ENCODE measurements at places on chromosomes 2 and 18.

DNA sequence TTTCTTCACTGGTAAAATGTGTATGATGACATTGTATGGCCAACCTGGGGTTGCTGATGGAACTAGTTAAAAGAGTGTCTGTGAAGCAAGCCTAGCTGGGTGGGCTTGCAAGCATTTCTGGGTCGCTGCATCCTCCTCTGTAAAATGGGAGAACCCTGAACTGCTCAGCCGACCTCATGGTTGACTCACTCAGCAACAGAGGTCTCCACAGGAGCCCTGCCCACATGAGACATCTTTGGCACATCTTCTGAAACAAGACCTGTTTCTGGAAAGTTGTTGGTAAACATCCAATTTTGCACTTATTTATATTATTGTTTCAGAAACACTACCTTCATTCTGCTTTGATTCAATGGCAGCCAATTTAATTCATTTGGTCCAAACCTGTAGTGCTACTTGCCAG lies 52.6 kb downstream of the BCL11A start:
- DNase-seq: peak; percentile 41

DNA sequence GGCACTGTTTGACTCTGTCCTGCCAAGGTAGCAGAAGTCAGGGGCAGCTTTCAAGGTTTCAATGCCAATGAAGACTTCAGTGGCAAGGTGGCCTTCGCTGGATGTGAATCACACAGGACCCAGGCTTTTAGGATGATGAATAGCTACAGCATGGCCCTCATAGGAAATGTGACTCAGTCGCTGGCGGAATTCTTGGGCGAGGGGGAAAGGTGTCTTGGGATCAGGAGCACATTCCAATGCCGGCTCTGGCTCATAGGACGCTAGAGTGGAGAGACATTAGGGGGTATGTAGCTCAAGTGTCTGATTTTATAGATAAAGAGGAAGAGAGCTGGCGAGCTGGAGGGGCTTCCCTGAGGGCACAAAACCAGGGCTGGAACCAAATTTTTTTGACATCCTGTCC lies 68.6 kb downstream of the SMIM21 start:
- DNase-seq: no peak

DNA sequence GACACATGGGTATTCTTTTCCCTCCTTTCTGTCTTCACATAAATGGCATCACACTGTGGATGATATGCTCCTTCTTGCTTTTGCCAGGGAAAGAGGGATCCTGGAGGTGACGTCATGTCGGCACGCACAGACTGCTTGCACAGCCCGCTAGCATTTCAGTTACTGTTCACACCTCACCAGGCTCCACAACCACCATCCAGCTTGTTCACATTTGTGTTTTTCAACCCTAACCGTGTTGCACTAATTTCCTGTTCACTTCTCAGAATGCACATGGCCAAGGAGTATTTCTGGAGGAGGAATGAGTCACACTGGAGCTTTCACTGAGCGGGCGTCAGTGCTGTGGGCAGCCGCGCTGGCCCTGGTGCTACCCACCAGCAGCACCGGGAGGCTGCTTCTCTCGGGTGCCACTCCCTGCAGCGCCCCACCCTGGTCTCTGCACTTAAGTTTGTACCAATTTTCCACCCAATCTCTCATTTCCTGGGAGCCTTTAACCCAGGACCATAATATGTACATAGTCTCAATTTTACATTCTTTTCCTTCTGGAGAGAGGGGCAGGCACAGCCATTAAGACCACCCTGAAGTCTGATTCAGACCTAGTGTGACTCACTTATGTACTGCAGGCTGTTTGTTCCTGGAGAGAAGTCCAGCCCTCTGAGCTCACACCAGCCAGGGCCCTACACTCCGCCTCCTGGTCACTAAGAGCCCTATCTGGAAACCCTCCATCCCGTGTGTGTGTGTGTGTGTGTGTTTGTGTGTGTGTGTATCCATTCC lies 65.1 kb downstream of the MBP start:
- DNase-seq: peak; percentile 51

- DNase-seq: no peak
Observed at GRCh38 chr2:111072220-111072871, 48.4 kb upstream of the BCL2L11 start.

DNA sequence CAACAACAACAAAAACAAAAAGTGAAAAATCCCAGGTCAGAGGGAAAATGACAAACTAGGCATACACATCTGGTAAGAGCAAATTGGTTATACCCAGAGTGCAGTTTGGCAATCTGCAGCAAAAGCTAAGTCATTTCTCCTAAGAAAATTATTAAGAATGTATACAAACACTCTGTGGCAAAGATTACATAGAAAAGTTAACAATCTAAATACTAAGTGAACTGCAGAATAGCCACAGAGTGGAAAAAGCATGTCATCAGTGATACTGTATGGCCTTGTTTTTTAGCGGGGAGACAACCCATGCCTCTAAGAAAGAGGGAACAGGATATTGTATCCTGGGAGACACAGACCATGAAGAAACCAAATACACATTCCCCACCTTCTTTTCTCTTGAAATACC lies 136.0 kb upstream of the ITGB6 start:
- no peak for DNase-seq

GRCh38 chr2:207121784-207122183 lies 44.0 kb downstream of the KLF7 start:
- DNase-seq: no peak

DNA sequence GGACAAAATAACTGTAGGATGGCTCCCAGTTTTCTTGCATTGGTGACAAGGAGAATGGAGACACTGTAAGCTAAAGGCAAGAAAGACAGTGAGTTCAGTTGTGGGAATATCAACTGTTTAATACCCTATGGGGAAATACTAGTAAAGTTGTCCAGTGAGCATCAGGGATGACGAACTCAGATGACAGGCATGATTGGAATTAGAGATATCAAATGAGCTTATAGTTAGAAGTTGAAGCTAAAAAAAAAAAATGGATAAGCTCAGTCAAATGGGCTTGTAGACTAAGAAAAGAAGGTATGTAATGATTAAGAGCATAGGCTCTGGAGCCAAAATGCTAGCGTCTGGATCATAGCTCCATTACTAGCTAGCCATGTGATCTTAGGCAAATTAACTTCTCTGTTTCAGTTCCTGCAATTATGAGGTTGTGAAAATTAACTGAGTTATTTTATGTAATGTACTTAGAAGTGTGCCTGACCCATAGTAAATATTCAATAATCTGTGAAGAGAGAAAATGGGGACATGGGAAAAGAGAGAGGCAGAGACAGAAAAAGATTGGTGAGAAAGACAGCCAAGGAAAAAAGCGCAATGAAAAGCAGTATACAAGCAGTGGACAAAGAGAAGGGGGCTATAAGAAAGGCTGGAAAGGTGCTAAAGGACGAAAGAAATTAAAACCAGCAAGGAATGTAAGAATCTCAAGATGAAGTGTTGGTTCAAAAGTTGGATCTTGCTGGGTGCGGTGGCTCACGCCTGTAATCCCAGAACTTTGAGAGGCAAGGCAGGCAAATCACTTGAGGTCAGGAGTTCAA lies 95.7 kb upstream of the SLC39A10 start:
- DNase-seq: no peak

DNA sequence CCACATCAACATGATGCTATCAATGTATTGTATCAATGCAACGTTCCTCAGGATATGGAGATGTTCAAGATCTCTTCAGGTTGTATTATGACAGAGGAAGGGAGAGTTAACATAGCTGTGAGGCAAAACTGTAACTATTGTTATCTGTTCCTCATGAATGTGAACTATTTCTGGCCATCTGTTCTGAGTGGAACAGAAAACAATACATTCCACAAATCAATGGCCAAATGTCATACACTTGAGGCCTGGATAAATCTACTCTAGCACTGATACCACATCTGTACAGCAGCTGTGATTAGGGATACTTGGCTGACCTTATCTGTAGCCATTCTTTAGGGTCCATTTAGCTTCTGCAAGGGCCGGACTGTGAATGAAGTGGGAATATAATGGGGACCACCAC lies 447.9 kb downstream of the IRS1 start:
- no peak for DNase-seq

- DNase-seq: no peak
Observed at GRCh38 chr2:42788478-42788793, 3.9 kb downstream of the HAAO start.

GRCh38 chr2:16653799-16654198 lies 11.8 kb downstream of the CYRIA start:
- no peak for DNase-seq

DNA sequence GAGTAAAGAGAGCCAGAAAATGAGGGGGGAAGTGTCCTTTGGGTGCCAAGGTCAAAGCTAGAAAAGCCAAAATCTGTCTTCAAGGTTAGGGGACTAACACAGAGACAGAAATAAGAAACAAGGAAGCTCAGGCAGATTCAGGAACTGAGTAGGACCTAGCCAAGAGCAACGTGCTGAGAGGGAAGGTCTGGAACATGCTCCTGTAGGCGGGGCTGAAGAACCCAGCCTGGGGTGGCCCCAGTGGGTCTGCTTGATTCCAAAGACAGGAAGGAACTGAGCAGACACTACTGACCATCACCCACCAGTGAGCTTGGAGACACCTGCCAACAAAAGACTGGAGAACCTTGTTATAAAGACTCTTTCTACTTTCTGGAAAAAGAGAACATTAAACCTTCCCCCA lies 105.1 kb downstream of the SP3 start:
- no peak for DNase-seq

DNA sequence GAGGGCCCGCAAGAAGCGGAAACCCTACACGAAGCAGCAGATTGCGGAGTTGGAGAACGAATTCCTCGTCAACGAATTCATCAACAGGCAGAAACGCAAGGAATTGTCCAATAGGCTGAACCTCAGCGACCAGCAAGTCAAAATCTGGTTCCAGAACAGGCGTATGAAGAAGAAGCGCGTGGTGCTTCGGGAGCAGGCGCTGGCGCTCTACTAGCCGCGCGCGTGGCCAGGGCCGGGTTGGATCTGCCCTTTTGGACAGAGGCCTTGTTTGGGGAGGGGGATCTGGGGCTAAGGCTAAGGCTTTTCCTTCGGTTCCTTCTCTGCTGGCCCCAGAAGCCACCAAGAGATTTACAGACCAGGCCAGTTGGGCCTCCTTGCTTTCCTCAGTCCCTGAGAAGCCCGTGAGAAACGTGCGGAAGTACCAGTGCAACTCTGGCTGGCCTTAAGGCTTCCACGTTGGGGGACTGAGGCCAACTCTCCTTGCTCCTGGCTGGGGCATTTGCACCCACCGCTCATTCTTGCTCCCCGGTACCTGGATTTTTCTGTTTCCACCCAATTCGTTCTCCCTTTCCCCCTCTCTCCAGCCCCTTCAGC lies 1.0 kb downstream of the HOXD12 start:
- no peak for DNase-seq

DNA sequence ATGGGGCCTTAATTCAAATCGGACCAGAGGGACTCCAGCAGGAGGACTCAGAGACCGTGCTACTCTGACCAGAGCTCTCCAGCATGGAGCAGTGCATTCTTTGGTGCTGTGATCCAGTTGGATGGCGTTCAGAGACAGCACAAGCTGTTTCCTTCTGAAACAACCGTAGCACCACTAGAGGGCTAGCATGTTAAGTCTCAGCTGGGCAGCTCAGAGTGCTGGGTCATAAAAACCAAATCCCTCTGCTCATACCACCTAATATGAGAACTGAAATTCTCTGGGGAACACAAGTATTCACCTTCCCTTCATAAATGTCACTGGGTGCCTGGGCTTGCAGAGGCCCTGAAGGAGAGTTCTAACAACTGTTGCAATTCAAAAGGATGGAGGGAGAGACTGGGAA lies 97.7 kb upstream of the TFCP2L1 start:
- DNase-seq: no peak

GRCh38 chr2:239392688-239393387 lies 8.0 kb downstream of the HDAC4 start:
- DNase-seq: no peak

- no peak for DNase-seq
Observed at GRCh38 chr18:75799449-75800330, 372.2 kb upstream of the SMIM21 start.

- DNase-seq: no peak
Observed at GRCh38 chr2:44086629-44087028, 82.0 kb upstream of the PPM1B start.

DNA sequence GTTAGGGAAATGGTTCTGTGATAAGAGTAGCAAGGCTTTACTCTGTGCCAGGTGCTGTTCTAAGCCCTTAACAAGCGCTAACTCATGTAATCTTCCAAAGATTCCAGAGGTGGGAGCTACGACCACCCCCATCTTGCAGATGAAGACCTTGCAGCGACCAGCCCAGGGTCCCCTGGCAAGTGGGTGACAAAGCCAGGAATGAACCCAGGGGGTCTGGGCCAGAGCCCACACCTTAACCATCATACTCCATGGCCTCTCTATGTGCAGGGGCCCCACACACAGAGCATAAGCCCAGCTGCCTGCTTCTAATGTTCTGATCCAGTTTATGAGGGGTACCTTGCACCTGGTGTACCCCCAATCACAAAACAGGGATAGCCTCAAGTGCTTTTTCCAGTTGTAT lies 105.3 kb downstream of the ZBTB7C start:
- DNase-seq: no peak

GRCh38 chr2:240069829-240070228 lies 16.5 kb upstream of the OR6B3 start:
- no peak for DNase-seq

DNA sequence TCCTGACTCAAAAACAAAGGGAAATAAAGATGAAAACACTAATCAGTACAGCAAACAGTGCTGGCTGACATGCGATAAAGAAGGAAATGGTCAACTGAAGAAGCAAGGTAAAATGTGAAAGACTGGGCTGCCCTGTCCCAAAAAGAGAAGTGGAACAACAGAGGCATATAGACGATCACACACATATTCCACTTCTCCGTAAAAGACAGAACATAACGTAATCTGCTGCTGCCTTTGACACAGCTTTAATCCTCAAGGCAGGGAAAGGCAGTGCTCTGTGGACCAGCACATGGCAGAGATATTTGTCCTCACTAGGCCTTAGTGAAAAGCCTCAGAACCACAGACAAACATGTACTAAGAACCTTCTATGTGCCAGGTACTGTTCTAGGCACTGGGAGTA lies 24.3 kb upstream of the REL start:
- DNase-seq: no peak

DNA sequence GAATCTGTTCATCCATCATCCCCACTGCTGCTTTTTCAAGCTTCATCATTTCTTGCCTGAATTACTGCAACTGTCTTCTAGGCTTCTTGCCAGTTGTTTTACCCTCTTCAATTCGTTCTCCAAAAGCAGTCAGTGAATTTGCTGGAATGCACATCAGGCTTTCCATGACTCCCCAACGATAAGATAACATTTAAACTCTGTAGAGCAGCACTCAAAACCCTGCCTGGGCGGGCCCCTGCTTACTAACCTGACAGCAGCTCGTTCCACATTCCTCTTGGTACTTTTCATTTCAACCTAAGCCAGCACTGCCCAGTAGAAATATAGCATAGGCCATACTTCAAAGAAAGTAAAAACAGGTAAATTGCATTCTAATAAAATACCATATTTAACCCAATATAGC lies 342.9 kb downstream of the SUCLG1 start:
- DNase-seq: no peak

DNA sequence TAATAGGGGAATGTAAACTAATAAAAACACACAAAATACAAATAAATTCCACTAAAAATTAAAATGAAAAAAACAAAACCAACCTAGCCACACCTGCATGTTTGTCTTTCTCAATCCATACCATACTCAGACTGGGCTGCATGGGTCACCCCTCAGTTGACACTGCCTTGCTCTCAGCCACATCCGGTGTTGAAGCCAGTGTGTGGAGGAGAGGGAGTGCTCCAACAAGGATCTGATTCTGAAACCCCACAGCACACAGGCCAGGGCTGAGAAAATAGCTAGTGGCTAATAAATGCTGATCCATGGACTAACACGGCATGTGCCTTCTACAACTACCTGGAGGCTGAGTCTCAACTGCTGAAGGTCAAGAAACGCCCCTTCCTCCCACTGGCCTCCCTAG lies 13.7 kb downstream of the RND3 start:
- DNase-seq: no peak
